ENCODE measurements at places on chromosomes 2 and 18. TPM values are rescaled to one million over a fixed set of nuclear protein-coding genes. Genes with fewer than 3 reads are reported as not detected.

Gene CHRND
- not detected for total RNA-seq

Gene KRTCAP3
- 0.13 TPM for total RNA-seq

Gene OTOS
- not detected for total RNA-seq

Gene REG1B
- total RNA-seq, result not detected

Gene KCNG2
- not detected for total RNA-seq

Gene SLC4A3
- total RNA-seq, result 0.40 TPM

Gene MAPRE3
- total RNA-seq, result 5.7 TPM

Gene POTEC
- total RNA-seq, result not detected

Gene PLEKHH2
- total RNA-seq, result 1.9 TPM

Gene ATOH8
- 66.5 TPM for total RNA-seq

Gene NEB
- 0.53 TPM for total RNA-seq

Gene CSRNP3
- 3.1 TPM for total RNA-seq

Gene DOCK10
- total RNA-seq, result 4.0 TPM

Gene NCKAP5
- 1.2 TPM for total RNA-seq

Gene MYO7B
- total RNA-seq, result 0.06 TPM

Data from aortic smooth muscle cell (primary cell).